ENCODE measurements at places on chromosomes 16 and 17.

DNA sequence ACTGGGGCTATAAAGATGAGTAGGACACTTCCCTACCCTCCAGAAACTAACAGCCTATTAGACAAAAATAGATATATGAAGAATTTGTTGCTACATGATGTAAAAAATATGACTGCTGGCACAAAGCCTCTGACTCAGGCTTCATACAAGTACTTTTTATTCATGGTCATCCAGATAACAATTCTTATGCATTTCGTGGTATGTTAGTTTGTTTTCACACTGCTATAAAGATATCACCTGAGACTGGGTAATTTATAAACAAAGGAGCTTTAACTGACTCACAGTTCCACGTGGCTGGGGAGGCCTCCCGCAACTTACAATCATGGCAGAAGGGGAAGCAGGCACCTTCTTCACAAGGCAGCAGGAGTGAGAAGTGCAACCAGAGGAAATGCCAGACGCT lies 112.5 kb upstream of the HLF start:
- DNase-seq = peak; percentile 34

DNA sequence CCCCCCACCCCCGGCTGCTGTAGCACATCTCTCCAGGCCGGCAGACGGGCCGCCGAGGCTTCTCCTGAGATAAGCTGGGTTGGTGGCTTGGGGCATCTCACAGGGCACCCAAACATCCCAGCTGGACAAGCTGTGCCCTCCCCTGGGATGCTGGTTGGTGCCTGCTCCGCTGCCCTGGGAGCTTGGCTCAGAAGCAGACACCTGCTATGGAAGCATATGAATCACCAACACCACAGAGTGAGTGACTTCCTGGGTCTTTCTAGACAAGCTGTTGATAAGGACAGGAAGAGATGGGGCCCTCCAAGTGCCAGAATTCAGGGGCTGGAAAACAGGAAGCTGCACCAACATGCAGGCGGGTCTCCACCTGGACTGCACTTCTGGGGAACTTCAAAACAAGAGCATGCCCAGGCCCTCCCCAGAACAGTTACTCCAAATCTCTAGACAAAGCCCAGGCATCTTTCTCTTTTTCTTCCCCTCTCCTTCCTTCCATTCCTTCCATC lies 13.7 kb downstream of the C16orf95 start:
- peak; percentile 18 for DNase-seq

DNA sequence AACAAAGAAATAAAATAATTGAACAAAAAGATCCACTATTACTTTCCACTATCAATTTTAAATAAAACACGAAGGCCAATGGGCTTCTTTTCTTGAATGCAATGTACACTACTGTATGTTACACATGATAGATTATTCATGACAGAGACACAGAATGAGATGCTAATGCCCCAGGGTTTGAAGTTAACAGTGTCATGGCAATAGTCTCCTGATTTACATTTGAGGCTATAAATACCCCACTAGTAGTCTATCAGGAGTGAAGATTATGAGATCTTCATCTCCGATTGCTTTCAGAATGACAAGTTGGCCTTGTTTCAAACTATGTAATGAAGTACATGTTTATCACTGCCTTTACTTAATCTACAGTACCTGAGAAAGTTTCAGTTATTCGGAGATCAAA lies 84.4 kb downstream of the RPGRIP1L start:
- no peak for DNase-seq

- no peak for DNase-seq
Observed at GRCh38 chr17:4892499-4893221, 6.7 kb upstream of the C17orf107 start.

DNA sequence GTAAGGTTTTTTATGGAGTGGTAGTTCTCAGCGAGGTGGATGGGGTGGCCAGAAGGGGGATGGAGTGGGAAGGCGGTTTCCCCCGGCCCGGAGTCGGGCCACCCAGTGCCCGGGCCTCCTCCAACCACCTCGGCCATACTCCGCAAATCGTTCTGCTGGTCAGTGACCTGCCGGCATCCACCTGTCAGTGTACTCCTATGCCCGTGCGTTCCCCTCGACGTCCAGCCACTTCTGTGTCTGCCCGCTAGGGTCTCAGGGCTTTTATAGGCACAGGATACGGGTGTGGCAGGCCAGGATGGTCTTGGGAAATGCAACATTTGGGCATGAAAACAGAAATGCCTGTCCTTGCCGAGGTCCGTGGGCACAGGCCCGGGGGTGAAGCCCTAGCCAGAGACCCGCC lies 19.3 kb upstream of the ASGR2 start:
- no peak for DNase-seq
